Left kidney (tissue), 8 donors: ENCODE measurements at places on chromosomes 2 and 18. TPM values are rescaled to one million over a fixed set of nuclear protein-coding genes. Genes with fewer than 3 reads are reported as not detected.

LBH gene
- 91.3 TPM for polyA plus RNA-seq

CHRND gene
- 0.96 TPM for polyA plus RNA-seq

SERPINB10 gene
- 0.27 TPM for polyA plus RNA-seq

GULP1 gene
- 67.8 TPM for polyA plus RNA-seq

BOK gene
- polyA plus RNA-seq: 15.1 TPM
